ENCODE measurements at places on chromosomes 16 and 17.

DNA sequence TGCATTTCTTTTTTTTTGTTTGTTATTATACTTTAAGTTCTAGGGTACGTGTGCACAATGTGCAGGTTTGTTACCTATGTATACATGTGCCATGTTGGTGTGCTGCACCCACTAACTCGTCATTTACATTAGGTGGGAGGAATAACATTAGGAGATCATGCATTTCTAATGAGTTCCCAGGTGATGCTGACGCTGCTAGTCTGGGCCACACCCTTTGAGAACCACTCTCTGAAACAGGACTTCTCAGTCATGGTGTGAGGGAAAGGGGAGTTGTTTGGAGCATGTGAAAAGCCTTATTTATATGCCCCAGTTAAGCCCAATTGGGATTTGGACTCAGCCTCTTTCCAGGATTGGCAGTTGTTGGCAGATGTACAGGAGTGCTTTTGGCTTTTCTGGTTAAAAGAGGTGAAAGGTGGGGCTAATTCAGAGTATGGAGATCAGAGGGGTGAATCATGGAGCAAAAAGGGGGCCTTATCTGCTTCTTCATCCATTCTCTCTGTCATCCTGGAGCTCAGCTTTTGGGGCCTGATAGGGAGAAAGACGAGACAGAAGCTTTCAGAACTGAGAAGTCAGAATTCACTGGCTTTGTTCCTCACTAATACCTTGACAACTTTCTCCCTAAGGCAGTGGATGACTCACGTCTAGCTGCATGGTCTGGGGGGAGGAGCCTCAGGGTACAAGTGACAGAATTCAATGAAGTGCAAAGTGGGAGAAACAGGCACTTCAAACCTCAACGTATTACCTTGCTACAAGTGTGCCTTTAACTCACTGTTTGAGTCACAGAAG, 180.0 kb upstream of the CACNG3 start:
- DNase-seq, result no peak

DNA sequence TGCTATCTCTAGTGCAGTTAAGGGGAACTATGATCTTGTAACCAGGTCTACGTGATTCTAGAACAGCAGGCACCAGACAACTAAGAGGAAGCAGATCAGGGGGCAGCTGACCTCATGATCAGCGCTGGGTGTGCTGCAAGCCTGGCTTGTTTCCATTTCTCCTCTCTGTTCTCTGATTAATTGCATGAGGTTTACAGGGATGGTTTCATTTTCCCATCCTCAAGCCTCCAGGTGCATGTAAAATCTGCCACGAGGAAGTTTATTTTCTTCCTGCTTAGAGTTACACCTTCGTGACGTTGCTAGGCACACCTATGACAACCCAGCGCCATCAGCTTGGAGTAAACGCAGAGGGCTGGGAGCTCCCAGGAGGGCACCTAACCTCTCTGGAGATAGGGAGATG, 4.3 kb upstream of the NUPR1 start:
- no peak for DNase-seq

GRCh38 chr17:9982159-9982558, 77.1 kb upstream of the RCVRN start:
- DNase-seq, result no peak

DNA sequence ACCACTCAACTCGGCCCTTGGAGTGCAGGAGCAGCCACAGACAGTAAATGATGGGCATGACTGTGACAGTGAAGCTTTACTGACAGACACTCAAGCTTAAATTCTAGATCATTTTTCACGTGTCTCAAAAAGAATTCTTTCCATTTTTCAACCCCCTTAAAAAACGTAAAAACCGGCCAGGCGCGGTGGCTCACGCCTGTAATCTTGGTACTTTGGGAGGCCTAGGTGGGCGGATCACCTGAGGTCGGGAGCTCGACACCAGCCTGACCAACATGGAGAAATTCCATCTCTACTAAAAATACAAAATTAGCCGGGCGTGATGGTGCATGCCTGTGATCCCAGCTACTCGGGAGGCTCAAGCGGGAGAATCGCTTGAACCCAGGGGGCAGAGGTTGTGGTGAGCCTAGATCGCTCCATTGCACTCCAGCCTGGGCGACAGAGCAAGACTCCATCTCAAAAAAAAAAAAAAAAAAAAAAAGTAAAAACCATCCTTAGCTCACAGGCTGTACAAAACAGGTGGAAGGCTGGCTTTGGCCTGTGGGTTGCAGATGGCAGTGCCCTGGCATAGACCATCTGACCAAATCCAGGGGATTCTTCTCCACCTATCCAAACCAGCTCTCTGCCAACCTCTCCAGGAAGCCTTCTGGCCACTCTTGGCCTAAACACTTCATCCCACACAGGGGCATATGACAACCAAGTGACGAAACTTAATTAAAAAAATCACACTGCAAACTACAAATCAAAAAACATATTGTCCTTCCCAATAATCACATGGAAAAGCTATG, 18.3 kb downstream of the TBC1D16 start:
- no peak for DNase-seq

GRCh38 chr17:69485901-69486643, 71.6 kb downstream of the MAP2K6 start:
- no peak for DNase-seq

GRCh38 chr16:11497851-11498289, 88.8 kb downstream of the LITAF start:
- DNase-seq, result no peak

DNA sequence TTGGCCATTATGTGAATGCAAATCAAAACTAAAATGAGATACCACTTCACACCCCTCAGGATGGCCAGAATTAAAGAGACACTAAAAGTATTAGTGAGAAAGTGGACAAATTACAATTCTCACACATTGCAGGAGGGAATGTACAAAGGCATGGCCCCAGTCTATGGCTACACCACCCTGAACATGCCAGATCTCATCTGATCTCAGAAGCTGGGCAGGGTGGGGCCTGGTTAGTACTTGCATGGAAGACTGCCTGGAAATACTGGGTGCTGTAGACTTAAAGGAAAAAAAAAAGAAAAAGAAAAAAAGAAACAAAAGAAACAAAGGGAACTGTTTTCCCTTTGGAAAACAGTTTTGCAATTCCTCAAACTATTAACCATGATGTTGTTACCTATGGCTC, 97.0 kb upstream of the RBL2 start:
- no peak for DNase-seq

- no peak for DNase-seq
Measured at GRCh38 chr17:57732062-57732461, 13.0 kb downstream of the CCDC182 start.

GRCh38 chr17:71505200-71505599, 615.6 kb upstream of the SOX9 start:
- DNase-seq, result no peak

- DNase-seq, result no peak
Measured at GRCh38 chr17:57746221-57746620, 1.1 kb upstream of the CCDC182 start.

DNA sequence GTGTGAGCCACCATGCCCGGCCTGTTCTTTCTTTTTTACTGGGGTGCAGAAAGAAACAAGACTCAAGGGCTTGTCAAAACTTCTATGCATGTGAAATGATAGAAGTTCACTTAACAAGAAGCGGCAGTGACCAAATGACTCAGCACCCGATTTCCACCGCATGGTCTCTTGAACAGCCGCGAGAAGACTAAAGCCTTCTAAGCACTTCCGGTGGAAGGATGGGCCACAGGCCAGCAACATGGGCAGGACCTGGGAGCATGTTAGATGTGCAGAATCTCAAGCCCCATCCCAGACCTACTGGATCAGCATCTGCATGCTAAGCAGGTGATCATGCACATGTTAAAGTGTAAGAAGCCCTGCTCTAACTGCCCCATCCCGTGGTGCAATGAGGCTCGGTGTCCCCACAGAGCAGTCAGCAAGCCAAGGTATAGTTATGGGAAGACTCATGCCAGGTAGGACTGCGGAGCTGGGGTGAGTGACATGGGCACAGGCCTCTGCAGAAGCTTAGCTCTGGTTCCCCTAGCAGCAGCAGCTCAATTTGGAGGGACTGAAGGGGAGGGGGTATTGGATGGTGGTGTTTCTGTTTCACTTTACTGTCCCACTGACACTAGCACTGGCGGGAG, 88.5 kb upstream of the HNF1B start:
- no peak for DNase-seq

- no peak for DNase-seq
Measured at GRCh38 chr16:13070268-13070667, 168.9 kb downstream of the SHISA9 start.

DNA sequence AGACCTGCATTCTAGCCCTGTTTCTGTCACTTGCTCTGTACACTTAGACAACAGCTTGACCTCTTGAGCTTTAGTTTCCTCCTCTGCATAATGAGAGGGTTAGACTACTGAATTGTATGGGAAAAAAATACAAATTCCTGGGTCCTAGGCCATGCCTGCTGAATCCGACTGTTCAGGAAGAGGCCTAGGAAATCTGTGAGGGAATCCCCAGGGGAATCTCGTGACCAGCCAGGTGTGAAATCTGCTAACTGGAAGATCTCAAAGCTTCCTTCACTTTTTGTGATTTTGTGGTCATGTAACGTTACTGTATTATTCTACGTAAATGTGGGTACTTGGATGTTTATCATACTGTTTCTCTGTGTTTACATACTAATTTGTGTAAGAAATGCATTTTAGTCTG, 58.2 kb downstream of the CYLD start:
- DNase-seq, result no peak

DNA sequence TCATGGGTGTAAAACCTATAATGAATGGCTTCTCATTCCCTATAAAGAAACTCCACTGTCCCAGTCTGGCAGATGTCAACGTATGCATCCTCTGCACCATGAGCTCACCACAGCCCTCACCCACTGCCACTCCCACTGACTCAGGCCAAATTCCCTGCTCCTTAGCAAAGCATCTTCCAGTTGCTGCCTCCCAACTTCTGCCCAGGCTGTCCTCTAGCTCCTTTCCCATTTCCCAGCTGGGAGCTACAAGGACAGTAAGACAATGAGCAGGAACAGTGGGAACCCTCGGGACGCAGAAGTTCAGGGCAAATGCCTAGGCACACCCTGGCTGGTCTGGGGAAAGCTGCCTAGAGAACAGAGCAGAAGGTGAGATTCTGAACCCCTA, 9.1 kb upstream of the THAP11 start:
- no peak for DNase-seq

DNA sequence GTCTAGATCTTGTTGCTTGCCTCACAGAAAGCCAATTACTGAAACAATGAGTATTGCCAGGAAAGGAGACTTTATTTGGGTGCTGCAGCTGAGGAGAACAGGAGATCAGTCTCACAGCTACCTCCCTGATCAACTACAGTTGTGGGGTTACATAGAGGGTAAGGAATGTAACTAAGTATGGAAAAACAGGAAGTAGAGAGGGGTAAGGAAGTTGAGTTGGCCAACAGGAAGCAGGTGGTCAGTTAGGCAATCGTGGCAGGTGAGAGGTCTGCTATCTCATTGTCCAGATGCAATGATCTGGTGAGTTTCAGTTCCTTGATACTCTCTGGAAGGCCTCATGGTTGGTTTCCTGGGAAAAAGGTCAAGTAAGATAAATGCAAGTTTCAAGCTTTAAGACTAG, 333.1 kb upstream of the GOT2 start:
- no peak for DNase-seq

- no peak for DNase-seq
Measured at GRCh38 chr17:8314797-8315763, 5.0 kb downstream of the ARHGEF15 start.

DNA sequence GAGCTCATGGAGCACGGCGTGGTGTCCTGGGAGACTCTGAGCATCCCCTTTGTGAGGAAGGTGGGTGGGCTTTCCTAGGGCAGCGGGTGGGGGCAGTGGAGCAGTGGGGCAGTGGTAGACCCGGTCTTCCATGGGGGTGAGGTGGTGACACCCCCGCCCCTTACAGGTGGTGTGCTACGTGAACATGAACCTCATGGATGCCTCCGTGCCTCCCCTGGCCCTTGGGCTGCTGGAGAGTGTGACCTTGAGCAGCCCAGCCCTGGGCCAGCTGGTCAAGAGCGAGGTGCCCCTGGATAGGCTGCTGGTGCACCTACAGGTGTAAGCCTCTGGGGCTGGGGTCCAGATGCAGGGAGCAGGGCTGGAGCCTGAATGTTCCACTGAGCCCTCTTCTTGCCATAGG, 1.6 kb downstream of the ELMO3 start:
- no peak for DNase-seq

GRCh38 chr17:27105636-27106035, 188.3 kb upstream of the WSB1 start:
- DNase-seq, result no peak

- no peak for DNase-seq
Measured at GRCh38 chr16:28937222-28937876, 5.6 kb downstream of the CD19 start.

DNA sequence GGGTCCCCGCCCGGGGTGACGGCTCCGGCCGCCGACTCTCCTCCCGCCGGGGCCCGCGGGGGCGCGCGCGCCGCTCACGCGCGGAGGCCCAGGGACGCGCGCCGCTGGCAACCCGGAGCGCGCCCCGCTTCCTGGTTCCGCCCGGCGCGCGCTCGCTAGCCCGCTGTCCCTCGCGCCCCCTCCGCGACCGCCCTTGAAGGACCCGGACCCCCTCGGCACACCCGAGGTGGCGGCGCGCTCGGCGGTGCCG, at the start of gene STAT5B:
TSS of gene STAT5B (minus strand) at position 33 of the 250 bp plus-strand sequence. CDS start 44,264 bp downstream, outside the sequence.
- DNase-seq, result no peak

DNA sequence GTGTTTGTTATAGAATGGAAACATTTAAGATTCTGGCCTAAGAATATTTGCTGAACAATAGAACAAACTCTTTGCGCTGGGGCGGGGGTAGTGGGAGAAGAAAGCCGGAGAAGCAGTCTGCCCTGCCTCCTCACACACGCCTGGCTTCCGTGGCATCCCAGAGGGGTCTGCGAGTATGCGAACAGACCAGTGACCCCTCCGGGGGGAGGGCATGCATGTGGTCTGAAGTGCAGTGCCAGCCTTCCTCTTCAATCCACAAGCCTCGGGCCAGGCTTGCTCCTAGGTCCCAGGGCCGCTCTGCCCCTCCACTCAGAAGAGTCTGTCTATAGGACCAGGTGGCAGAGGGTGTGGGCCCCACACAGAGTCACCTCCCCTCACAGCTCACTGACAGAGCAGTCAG, 14.1 kb upstream of the IGFALS start:
- no peak for DNase-seq

GRCh38 chr17:65560628-65561451, 608 bp downstream of the AXIN2 start:
- DNase-seq, result no peak

- DNase-seq, result no peak
Measured at GRCh38 chr17:73261952-73262675, 434 bp upstream of the CPSF4L start.

GRCh38 chr17:29595107-29595942, 2.4 kb downstream of the ANKRD13B start:
- DNase-seq, result no peak

- no peak for DNase-seq
Measured at GRCh38 chr17:45282683-45283644, 21.1 kb upstream of the SPATA32 start.

GRCh38 chr16:64627781-64628180, 494.1 kb downstream of the CDH11 start:
- no peak for DNase-seq
